A549 treated with dexamethasone at 1 μM for 4 hours (cell line): ENCODE measurements at places on chromosomes 4 and X. TPM values are rescaled to one million over a fixed set of nuclear protein-coding genes. Genes with fewer than 3 reads are reported as not detected.

The CFI gene
- 0.29 to 1.0 TPM (median 0.92 TPM) in 5 replicates for total RNA-seq

The PABPC5 gene
- total RNA-seq = not detected in 5 replicates

The MGAT4D gene
- not detected in 5 replicates for total RNA-seq

The SPANXA1 gene
- total RNA-seq = 0.14 to 0.25 TPM (median 0.17 TPM) in 3 of 5 replicates, not detected in the others

The PARM1 gene
- 0.50 to 0.76 TPM (median 0.56 TPM) in 5 replicates for total RNA-seq

The ELF4 gene
- total RNA-seq = 25.0 to 31.6 TPM (median 29.7 TPM) in 5 replicates
